ENCODE measurements at places on chromosomes 1 and 21. TPM values are rescaled to one million over a fixed set of nuclear protein-coding genes. Genes with fewer than 3 reads are reported as not detected.
A peak's percentile ranks its signal among the peaks of the same experiment; 100 is the strongest.

LAD1 gene
- total RNA-seq, result 0.29 TPM

ENAH gene
- total RNA-seq, result 56.9 TPM

DNA sequence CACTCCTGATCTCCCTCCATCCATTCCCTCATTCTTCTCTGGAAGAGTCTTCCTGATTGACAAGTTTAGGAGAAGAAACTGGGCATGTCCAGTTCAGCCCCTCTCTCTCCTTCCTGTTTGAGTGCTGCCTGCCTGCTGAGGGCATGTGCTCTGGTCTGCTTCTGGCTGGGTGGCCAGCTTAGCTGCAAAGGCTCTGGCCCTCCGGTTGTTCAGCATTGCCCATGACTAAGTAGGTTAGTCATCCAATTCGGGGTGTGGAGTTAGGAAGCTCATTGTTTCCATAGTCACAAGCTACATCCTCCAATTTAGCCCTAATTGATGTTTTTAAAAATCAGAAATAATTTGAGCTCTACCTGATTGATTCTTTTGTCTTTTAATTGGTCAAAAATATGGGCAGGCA lies 25.6 kb upstream of the PLA2G2E start:
- H3K27me3 ChIP-seq, result no peaks in the 10 kb centered on the region
- no peak overlapping the region for H3K27ac ChIP-seq
- H3K36me3 ChIP-seq, result no peaks in the 10 kb centered on the region
- H3K4me3 ChIP-seq, result no peak overlapping the region
- H3K4me1 ChIP-seq, result no peaks in the 10 kb centered on the region
- no peak for DNase-seq

- no peak overlapping the region for H3K27ac ChIP-seq
- H3K4me1 ChIP-seq, result no peaks in the 10 kb centered on the region
- no peak for DNase-seq
- H3K27me3 ChIP-seq, result no peaks in the 10 kb centered on the region
- no peak overlapping the region for H3K4me3 ChIP-seq
- no peaks in the 10 kb centered on the region for H3K36me3 ChIP-seq
Measured at GRCh38 chr1:147156642-147157041, 15.6 kb downstream of the PRKAB2 start.

GRCh38 chr1:27552911-27553420 lies 51.0 kb downstream of the AHDC1 start:
- H3K27me3 ChIP-seq, result no peaks in the 10 kb centered on the region
- H3K4me1 ChIP-seq, result peaks cover 26% of the 10 kb centered on the region
- H3K36me3 ChIP-seq, result no peaks in the 10 kb centered on the region
- no peak for DNase-seq
- H3K27ac ChIP-seq, result peak overlapping the region; percentile 88

DNA sequence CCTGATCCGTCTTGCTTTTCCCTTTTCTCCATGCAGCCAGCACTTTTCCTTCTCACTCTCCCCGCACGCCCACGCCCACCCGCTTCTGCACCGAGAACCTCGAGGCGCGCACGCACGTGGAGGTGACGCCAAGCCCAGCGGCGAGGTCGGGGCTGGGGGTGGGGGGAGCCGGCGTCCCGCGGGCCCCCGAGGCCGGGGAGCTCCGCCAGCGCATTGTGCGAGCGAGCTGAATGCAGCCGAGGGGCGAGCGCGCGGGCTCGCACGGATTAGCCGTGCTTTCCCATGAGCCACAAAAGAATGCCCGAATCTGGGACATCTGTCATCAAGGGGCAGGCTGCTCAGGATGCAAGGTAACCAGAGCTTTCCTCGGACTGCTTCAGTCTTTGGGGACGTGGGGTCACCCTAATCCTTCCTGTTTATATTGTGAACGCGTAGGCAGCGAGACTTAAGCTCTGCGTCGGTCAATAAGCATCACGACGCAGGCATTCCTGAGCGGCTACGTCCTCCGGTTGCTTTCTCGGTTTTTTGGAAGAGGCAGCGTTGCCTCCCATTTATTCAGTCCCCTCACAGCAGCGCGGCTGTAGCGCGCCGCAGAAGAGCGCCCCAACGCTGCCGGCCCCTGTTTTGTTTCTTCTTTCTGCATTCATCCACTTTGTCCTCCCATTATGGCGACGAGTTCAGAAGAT lies 67.3 kb upstream of the AKT3 start:
- peak overlapping the region; percentile 28 for H3K4me3 ChIP-seq
- peak; percentile 60 for DNase-seq
- no peaks in the 10 kb centered on the region for H3K4me1 ChIP-seq
- H3K27me3 ChIP-seq, result no peaks in the 10 kb centered on the region
- no peaks in the 10 kb centered on the region for H3K36me3 ChIP-seq

DNA sequence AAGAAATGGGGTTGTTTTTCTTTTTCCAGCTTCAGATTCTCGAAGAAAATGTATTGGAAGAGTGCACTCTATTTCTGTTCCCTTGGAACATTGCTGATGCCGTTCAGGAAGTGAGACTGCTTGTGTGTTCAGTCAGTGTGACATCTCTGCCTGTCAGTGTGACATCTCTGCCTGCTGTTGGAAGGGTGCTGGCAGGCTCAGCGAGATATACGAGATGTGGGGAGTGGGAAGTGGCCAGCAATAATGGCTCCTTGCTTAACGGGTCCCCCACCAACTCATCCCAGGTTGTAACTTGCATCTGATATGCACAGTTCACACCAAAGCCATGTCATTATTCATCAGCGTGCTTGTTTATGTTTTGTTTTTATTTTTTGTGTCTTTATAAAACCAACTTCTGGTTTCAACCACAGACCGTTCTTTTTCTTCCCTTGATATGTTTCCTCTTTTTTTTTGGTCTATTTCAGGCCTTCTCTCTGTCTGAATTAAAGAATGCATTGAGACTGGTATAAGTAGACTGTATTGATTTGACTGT lies 145.4 kb downstream of the GALNT2 start:
- H3K36me3 ChIP-seq, result no peaks in the 10 kb centered on the region
- no peak for DNase-seq
- H3K4me3 ChIP-seq, result no peak overlapping the region
- H3K27me3 ChIP-seq, result no peaks in the 10 kb centered on the region

DNA sequence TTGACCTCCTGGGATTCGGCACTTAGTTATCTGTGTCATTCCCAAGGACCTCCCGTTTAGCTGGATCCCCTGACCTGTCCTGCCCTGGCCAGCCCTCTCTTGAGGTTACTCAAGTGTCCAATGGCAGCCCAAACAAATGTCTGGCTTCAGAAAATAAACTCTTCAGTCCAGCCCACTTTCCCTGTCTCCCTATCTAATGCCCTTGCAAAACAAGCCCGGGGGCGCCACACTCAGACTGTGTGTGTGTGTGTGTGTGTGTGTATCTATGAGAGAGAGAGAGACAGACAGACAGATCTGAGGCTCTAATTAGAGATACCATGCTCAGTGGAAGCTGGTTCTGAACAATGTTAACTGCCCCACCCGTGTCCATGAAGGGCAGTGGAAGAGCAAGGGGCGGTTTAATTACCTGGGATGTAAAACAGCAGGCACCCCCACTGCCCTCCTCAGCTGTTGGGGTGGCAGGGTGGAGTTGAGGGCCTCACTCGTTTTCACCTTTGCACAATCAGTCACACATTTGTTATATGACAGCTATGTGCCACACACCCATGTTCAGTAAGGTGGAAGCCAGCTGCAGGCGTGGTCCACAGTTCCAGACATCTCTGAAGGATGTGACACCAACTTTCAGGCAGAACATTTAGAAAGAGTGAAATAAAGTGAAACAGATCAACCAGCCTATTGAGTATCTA lies 57.4 kb downstream of the B3GALT5 start:
- H3K27me3 ChIP-seq, result no peaks in the 10 kb centered on the region
- no peak overlapping the region for H3K27ac ChIP-seq
- no peak overlapping the region for H3K4me3 ChIP-seq
- no peak for DNase-seq
- H3K4me1 ChIP-seq, result no peaks in the 10 kb centered on the region

DNA sequence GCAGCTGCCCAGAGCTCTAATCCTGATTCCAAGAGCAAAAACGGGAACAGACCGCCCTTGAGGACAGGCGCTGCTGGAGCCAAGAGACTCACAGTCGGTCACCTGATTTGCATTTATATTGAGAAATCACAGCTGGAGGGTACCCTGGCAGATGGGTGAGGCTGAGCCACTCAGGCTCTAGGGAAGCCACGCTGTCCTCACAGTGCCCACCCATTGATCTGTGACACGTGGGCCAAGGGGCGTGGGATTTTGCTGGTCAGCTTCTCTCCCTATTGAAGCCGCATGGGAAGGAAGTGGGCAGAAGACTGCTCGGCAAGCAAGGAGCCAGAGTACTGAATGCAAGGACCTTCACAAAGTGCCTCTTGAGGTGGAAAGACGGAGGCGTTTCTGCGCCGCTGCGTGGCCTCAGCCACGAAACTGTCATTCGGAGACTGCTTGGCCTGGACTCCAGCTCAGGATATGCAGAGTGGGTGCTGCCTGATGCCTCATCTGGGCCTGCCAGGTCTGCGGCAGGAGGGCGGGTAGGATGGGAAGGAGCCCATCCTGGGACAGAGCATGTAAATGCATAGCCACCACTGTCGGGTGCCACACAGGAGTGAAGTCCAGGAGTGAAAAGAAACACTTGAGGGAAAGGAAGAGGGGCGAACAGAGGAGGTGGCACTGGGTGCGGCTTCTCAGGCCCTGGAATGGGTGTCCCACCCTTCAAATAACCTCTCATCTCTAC lies 139.8 kb downstream of the PGBD5 start:
- H3K36me3 ChIP-seq, result no peaks in the 10 kb centered on the region
- H3K27ac ChIP-seq, result no peak overlapping the region
- no peaks in the 10 kb centered on the region for H3K4me1 ChIP-seq
